ENCODE measurements at places on chromosomes 7 and 10.

- no peak for DNase-seq
Observed at GRCh38 chr7:102427019-102427405, 6.4 kb upstream of the ORAI2 start.

DNA sequence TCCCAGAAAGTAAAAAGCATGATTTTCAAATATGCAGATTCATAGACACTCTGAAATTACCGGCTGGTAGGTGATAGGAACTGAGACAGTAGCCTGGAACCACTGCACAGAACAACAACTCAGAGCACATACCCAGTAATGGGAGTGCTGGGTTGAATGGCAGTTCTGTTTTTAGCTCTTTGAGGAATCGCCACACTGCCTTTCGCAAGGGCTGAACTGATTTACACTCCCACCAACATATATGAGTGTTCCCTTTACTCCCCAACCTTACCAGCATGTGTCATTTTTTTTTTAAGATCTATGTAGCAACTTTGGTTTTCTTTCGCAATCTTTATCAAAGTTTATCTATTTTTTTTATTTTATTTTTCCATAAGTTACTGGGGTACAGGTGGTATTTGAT lies 358.8 kb downstream of the CALN1 start:
- no peak for DNase-seq

GRCh38 chr10:75117995-75118394 lies 6.5 kb downstream of the SAMD8 start:
- DNase-seq, result no peak

DNA sequence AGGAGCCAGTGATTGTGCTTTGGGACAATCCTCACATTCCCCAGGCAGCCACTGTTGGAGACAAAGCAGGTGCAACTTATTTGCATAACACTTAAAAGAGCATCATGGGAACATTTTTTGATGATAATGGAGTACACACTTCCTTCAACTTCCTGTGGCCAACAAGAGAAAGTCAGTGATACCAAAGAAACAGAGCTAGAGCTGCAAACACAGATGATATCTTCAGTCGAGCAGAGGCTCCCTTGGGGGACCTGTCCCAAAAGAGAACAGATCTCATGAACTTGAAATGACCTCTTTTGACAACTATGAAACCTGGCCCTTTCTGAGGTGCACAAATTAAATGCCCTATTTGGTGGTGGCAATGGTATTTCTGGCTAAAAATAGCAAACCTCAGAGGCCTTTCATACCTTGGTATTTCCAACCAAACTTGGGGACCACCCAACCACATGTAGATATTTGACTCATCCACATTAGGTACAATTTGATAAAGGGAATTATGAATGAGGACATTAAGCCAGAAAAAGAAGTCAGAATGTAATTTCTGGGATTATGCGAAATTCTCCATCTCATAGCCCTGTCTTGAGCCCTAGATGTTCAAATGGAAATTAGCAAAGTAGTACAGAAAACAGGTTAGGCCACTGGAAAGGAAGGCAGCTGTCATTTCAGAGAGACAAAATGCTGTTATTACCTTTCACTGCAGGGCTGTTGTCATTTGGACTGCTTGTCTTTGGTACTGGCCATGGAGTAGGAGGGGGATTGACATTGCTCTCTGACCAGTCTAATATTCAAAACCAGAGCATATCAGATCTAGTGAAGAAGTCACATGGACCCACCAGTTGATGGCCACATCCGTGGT lies 146.2 kb downstream of the ICA1 start:
- no peak for DNase-seq

DNA sequence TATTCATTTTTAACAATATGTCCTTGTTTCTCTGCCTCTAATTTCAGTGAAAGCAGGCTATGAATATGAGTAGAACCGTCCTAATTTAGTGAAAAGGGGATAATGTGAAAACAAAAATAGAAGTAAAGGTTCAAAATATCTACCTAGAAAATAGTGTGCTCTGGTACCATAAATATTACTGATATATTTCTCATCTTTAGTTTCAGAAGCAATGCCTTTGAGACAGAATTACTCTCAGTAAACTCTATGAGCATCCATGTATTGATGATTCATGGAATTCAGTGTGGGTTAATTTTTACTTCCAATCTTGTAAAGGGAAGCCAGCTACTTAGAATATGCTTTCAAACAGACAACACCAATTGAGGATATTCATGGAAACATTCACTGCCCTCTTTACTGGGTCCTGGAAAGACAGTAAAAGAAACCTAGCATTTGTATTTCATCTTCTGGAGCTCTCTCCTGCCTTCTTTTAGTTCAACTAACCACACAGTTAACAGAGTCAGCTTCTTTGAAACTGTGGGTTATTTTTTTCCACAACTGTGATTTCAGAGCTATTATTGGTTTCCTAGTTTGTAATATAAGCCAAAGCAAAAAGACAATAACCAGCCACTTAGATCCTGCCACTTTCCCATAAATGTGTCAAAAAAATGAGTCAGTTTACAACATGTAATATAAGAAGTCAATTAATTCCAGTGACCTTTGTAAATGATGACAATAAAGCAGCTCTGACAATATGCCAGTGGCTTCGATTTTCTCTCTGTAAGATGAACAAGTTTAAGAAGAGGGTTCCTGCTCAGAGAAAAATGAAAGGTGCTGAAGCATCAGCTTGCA lies 1.7 kb downstream of the LRRN3 start:
- DNase-seq, result peak; percentile 31

DNA sequence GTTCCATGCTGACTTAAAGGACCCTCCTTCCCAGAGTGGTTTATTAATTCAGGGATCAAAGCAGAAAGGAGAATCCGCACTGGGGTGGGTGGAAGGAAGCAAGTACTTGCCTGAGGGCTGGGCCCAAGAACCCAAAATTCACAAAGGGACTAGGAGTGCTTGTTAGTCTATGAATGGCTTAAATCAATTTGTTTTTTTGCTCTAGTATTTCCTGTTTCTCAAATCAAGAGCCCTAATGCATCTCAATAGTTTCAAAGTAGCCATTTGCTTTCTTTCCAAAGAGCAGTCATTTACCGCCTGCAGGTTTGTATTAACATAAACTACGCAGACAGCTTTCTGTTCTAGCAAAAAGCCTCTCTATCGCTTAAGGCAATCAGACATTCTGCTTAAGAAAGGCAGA lies 44.2 kb upstream of the SLC35G1 start:
- DNase-seq, result no peak

GRCh38 chr7:47335071-47335470 lies 246.8 kb downstream of the TNS3 start:
- no peak for DNase-seq
